IPS-NIHi11 (cell line): ENCODE measurements at places on chromosomes 16 and 17.

- DNase-seq, result no peak
These were observed 39.6 kb downstream of the STX8 start for GRCh38 chr17:9536061-9536460.

DNA sequence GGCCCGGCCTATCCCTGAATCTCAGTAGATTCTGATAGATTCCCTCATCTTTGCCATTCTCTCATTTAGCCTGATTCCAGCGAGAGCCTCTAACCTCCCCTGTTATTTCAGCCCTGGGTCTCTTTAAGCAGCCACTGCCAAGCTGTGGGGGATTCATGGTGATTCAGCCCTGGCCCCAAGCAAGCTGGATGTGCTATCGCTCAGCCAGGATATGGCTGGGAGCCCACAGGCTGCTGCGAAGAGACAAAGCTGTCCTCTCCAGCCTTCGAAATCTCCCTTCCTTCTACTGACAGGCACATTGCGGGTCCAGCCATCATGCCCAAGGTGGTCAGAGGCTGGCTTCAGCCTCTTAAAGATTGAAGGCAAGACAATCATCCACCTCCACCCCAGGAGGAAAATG, 394.1 kb downstream of the SOX9 start:
- no peak for DNase-seq

DNA sequence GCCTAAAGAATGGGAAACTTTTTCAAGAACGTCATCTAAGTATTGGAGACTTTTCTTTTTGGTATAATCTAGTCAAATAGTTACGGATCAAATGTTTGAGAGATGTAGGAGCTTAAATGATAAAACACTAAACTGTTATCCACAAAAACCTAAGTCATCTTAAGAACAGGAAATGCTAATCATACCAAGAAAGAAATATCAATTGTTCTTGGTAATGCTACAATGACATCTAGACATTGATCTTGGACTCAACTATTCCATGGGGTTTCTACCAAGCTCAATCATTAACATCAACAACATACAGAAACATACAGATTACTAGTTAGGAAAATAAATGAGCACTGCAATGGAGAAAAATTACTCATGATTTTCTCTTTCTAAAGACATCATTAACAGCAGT, 3.8 kb downstream of the NUDT21 start:
- no peak for DNase-seq

- peak; percentile 47 for DNase-seq
These were observed 85.9 kb upstream of the FOXF1 start for GRCh38 chr16:86424398-86424797.

GRCh38 chr16:88825146-88825545, 13.4 kb upstream of the APRT start:
- DNase-seq, result no peak

DNA sequence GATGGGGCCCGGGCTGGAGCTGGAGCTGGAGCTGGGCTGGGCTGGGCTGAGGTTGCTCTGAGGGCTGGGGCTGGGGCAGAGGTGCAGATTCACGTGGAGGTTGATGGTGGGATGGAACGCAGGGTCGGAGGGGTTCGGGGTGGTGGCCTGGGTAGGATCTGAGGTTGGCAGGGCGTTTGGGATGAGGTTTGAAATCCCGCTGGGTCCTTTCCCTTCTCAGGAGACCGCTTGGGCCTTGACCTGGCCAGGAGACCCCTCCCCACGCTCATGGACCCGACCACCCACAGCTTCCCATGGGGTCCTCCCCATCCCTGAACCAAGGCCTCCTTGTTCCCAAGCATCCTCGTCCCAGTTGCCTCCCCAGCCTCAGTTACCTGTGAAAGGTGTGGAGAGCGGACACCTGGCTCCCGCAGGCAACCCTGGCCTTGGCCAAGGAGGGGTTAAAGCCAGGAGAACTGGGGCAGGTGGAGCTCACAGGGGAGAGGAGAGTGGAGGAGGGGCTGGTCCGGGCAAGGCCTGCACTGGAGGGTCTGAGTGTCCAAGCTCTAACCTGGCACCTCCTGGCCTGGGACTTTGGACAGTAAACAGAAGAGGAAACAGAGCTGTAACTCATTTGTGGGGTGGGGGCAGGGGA, at the start of gene ASGR2:
Gene ASGR2 (minus strand): TSS at position 582 of the 634 bp plus-strand sequence. CDS start 582 bp downstream, outside the sequence.
- DNase-seq, result no peak

DNA sequence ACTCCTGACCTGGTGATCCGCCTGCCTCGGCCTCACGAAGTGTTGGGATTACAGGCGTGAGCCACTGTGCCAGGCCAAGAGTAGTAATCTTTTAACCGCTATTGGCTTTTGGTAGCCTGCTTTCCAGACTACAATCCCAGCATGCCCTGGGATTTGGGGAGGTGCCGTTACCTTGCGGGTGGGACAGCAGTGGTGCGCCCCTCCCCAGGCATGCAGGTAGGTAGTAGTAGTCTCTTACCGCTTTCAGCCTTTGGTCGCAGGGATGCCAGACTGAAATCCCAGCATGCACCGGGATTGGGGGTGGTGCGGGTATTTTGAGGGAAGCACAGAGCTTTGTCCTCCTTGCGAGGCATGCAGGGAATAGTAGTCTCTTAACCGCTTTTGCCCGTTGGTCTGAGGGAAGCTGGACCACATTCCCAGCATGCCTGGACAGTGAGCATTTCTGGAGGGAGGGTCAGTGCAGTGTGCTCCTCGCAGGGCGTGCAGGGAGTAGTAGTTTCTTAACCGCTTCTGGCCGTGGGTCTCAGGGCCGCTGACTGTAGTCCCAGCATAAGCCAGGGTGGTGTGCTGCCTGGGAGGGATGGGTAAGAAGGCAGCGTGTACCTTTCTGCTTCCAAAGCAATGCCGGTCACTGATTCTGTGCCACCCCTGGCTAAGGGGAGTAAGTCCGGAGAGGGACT, 1686.8 kb downstream of the TP53TG3F start:
- DNase-seq, result no peak

- DNase-seq, result no peak
These were observed 63.7 kb upstream of the PSMD7 start for GRCh38 chr16:74232806-74233465.

- peak; percentile 36 for DNase-seq
These were observed 128.3 kb downstream of the CCDC144A start for GRCh38 chr17:16818340-16818739.

DNA sequence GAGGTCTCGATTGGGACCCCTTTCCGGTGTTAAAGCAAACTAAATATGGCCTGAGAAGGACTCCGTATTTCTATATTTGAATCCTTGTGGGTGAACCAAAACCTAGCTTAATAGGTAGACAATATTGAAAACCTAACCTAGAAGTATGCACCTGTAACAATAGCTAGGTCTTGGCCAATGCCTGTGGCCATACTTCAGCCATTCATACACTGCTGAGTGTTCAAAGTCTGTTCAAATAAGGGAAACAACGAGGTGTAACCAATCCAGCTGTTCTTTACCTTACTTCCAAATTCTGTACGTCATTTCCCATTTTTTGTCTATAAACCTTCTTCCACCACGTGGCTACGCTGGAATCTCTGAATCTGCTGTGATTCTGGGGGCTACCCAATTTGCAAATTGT, 34.1 kb upstream of the HELZ start:
- DNase-seq, result no peak

DNA sequence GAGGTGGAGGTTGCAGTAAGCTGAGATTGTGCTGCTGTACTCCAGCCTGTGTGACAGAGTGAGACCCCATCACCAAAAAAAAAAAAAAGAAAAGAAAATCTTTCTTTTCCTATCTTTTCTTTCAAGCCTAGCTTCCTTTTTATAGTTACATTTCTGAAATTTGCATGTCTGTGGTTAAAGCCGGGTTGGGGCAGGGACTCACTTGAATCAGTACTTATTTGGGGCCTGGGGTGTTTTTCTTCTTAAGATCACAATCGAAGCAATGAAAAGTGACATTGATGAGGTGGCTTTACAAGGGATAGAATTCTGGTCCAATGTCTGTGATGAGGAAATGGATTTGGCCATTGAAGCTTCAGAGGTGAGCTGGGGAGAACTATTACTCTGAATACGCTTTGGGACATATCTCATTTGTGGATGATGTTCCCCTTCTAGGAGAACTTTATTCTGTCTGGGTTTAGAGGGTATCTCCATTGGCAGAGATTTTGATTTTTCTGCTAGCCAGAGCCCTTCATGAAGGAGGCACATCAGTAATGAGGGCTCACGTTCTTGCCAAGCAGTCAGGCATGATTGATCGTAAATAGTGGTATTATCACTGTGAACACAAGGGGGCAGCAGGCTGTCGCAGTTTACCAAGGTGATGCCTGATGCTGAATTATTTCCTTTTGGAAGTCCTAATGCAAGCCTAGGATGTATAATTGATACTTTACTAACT, 14.3 kb downstream of the KPNB1 start:
- DNase-seq, result peak; percentile 69
